ENCODE measurements at places on chromosomes 7 and 10.

GRCh38 chr10:69130251-69130650 is 6.3 kb downstream of the VPS26A start:
- DNase-seq: peak; percentile 12

DNA sequence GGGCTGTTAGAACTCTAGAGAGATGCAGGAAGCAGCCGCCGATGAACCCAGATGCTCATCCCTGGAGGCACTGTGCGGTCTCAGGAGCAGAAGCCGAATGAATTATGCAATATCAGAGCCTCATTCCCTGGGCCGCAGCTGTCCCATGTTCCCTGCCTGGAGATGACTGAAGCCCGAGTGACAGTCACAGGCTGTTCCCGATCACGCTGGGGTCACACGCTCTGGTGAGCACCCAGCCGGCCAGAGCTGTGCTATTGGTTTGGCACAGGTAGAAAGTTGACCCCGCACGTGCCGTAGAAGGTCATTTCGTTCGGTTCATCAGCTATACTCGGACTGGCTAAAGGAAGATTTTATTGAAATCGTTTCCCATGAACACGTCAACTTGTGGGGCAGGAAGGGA is 140.5 kb upstream of the SH2B2 start:
- no peak for DNase-seq

DNA sequence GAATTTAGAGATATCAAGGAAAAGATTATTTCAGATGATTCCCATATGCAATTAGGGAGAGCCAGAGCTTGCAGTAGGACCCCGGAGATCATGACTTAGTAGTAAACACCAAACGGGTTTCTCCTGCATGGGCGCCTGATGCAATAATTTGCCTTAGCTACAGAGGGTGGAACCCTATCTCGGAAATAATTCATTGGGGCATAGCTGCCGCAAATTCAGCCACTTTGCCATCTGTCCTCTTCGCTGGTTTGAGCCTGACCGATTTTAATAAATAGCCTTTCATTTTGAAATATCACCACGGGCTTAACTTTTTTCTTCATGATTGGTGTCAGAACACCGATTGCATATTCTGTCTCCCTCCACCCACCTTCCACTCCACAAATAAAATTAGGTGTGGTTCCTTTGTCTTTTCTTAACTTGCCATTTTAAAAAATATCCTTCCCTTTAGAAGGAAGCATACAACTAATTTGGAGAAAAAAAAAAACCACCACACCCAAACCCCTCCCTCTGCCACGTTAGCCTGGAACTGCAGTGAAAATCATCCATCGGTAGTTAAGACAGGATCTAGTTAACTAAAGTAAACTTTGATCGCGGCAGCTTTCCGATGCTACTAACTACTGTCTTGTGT is 1.4 kb downstream of the GARS1 start:
- DNase-seq: peak; percentile 67

GRCh38 chr10:44325157-44325556 is 59.7 kb downstream of the CXCL12 start:
- no peak for DNase-seq

DNA sequence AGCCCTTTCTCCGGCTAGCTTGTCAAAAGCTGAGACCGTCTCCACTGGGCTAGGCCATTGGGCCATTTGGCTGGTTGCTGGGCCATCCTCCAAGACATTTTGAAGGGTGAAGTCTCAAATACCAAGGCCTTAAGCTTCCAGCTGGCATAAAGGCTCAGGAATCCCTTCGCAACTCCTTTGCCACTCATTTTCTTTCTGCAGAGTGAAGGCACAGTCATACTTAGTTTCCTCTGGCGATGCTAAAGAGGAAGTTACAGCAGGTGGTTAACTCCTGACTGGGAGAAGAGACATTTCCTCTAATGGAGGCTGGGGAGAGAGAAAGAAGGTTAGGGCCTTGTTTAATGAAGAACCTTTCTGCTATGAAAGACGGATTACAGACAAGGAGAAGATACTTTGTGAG is 4.8 kb upstream of the REPIN1 start:
- no peak for DNase-seq

DNA sequence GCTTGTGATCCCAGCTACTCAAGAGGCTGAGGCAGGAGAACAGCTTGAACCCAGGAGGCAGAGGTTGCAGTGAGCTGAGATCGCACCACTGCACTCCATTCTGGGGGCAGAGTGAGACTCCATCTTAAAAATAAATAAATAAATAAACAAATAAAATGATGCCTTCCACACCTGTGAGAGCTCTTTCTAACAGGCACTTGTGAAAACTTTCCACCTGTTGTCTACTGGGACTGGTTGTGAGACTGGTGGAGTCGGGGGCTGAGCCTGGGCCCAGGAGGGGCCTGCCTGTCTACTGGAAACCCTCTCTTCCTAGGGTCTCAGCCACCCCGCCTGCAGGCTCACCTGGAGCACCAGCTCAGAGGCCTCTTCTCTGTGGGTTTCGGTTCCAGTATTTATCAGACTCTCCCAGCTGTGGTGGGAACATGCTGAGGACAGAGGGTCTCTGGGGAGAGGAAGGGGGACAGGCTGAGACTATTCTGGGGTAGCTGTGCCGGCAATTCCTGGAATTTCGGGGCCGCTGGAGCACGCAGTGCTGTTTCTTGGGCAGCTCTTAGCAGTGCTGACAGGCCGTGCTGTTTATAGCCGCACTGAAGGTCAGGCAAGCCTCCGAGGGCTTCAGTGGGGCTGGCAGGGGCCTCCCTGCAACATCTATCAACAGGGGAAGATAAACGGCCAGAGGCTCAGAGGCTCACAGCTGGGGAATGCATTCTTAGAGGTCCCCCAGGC is 3.8 kb downstream of the LDB3 start:
- no peak for DNase-seq

DNA sequence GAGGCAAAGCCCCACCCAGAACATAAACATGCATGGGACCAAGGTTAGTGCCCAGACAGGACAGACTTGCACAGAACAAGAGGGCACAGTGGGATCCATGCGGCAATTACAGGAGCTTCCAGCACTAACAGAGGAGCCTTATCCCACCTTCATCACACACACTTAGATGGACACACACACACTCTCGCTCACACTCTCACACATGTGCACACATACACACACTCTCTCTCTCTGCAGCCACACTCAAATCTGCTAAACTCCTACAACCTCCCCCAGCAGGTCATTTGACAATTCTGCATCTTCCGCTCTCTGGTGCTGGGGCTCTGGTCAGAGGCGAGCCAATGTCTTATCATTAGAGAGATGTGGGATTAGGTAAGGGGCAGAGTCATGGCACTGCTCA is 120.5 kb downstream of the UBE2H start:
- DNase-seq: no peak

DNA sequence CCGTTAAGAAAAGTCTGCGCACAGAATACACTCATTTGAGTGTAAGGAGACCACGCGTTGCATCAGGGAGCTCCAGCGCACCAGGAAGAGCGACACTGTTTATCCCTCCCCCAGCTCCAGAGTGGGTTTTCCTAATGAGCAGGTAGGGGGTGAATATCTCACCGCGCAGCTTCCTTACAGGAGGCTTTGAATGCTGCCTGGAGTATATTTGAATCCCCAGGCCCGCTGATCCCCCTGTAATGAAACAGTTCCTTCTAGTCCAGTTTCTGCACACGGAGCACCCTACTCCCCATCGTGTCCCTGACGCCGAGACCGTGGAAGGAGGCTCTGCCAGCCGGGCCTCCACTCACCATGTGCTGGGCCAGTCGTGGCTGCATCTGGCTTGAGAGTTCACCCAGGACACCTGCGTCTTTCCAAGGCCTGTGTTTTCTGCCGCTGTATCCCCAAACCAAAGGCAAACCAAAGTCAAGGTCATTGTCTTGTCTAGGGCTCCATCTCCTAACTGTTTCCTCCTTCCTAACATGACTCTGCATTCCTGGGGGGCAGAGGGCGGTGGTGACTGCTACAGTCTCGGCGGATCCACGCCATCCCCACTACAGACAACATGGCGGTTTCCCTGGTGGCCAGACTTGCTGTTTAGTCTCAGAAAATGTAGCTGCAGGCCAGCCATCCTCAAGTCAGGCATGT is 167.8 kb downstream of the USP6NL start:
- no peak for DNase-seq

DNA sequence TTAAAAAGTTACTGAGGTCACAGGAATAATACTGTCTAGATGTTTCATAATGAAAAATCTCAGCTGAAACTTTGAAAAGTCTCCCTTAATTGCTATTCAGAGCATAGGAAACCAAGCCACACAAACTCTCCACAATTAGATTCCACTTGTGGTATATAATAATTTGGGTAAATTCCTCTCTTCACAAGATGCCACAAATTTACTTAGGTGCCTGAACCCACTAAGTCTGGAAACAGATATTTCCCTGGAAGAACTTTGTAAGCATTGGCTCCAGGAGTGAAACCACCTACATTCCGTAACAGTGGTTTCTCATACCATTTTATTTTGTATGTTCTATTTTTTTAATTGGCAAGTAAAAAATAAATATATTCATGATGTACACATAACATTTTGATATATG is 493.4 kb downstream of the SEMA3D start:
- DNase-seq: no peak

GRCh38 chr10:44400541-44400940 is 15.6 kb upstream of the CXCL12 start:
- no peak for DNase-seq

DNA sequence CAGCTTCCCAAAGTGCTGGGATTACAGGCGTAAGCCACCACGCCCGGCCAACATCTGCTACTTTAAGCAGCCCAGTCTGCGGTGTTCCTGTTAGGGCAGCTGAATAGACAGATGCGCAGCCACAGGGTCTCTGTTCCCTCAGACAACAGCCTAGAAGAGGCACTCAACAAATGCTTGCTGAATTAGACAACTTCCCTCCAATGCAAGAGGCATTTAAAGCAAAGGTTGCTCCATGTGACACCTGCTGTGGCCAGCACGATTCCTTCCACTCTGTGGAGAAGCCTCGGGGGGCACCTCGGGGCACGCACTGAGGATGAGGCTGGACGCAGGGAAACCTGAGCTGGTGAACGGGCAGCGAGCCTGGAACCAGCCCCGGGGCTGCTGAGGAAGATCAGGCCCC is 237.8 kb downstream of the MAD1L1 start:
- DNase-seq: no peak

GRCh38 chr10:49741108-49741995 is 20.8 kb downstream of the OGDHL start:
- peak; percentile 8 for DNase-seq

DNA sequence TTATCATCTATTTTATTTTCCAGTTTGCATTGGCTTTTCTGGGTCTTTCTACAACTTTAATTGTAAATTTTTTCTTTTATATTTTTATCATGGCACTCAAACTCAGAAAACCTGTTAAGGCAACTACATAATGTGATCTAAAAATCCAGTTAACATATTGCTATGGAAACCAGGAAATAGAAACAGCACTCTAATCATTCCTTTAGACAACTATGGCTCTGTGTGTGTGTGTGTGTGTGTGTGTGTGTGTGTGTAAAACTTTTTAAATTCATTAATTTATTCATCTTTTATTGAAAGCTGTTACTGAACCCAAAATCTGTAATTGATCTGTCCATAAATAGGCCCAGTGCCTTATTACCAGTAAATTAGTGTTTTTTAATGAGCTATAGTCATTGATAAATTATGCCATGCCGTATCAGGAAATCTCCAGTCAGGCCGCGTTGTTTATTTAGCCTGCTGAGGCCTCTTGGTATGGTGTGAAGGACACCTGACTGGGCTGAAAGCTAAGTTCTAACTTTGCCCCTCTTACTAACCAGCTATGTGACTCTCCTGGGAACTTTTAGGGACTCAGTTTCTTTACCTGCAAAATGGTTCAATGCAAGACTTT is 1.5 kb upstream of the MET start:
- DNase-seq: no peak

GRCh38 chr7:137992550-137993394 is 9.1 kb downstream of the CREB3L2 start:
- DNase-seq: peak; percentile 36

DNA sequence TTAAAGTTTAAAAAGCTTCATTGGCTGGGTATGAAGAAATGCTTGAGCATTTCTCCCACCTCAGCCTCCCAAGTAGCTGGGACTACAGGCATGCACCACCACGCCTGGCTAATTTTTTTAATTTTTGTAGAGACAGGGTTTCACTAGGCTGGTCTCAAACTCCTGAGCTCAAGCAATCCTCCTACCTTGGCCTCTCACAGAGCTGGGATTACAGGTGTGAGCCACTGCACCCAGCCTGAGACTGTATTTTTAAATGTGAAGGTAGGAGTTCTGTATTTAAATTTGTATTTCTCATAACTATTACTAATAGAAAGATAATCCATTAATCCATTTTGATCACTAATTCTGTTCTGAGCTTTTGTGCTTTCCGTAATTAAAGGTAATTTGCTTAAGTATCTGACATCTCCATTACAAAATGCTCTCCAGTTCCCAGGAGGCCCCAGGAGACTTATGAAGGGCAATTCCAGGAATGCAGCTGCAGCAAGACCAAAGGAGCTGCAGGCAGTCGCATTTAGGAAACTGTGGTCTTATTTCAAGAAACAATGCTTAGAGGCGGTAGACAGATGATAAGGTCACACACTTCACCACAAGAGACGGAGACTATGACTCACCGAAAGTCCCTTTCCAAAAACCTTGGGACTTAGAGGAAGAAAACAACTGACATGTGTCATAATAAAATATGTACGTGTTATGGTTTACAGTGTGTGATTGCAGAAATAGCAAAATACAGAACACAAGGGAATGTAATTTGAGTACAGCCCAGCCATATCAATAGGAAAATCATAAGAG is 23.3 kb downstream of the YAE1 start:
- DNase-seq: peak; percentile 53

GRCh38 chr7:140079121-140079536 is 16.4 kb upstream of the PARP12 start:
- peak; percentile 72 for DNase-seq

- no peak for DNase-seq
Observed at GRCh38 chr10:96565774-96566173, 21.0 kb downstream of the TM9SF3 start.

- DNase-seq: no peak
Observed at GRCh38 chr10:113427811-113428558, 124.9 kb upstream of the HABP2 start.
